ENCODE measurements at places on chromosomes 1 and 21.

GRCh38 chr1:65055747-65056146 lies 89.4 kb upstream of the JAK1 start:
- DNase-seq: peak; percentile 59

DNA sequence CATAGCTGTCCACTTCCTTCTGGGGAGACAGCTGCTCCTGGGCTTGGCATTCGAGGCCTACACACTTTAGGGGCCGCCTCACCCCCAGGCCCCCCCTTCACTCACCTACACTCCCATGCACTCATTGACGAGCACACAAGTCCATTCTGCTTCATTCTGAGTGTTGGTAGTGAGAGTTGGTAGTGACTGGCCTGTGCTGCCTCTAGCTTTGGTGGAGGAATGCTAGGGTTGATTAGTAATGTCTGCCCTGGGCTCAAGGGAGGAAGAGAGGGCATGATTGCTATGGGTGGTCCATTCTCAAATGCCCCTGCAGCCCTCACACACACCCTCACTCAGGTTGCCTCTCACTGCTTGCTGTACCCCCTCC lies 30.4 kb downstream of the TRIM11 start:
- no peak for DNase-seq

GRCh38 chr1:206445911-206446356 lies 24.3 kb upstream of the IKBKE start:
- DNase-seq: no peak

GRCh38 chr21:43950481-43950880 lies 61.6 kb upstream of the TRAPPC10 start:
- no peak for DNase-seq

DNA sequence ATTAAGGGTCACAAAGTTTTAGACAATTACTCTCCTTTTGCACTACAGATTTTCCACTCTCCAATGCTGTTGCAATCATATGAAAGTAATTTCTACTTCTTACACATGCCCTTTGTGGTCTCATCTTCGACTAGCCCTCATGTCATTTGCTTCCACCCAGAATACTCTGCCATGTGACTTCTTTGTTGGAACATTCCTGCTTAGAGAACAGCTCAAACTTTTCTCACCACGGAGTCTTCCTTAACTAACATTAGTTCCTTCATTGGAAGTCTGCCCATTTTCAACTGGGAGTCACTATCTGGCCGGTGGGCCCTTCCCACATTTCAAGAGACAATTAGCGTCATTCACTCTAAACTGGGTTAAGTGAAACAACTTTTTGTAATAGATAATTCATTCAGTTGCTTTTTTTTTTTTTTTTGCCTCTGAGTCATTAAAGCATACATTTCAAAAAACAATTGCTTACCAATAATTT lies 142.6 kb upstream of the PALMD start:
- DNase-seq: no peak

DNA sequence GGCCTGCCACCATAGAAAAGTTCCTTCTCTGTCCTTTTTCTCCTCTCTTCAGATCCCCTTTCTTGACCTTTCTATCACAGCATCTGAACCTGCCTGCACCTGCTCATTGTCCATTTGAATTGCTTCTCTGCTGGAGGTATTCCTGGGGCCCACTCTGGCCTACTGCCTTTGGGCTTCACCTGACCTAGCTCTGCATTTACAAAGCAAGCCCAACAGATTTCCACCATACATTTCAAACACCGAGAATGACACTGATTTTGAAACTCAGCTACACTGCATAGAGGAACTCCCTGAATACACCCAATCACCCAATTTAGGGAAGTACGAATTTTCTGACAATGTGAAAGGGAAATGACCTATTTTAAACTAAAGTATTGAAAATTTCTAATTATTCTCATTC lies 284.5 kb upstream of the USP25 start:
- no peak for DNase-seq

DNA sequence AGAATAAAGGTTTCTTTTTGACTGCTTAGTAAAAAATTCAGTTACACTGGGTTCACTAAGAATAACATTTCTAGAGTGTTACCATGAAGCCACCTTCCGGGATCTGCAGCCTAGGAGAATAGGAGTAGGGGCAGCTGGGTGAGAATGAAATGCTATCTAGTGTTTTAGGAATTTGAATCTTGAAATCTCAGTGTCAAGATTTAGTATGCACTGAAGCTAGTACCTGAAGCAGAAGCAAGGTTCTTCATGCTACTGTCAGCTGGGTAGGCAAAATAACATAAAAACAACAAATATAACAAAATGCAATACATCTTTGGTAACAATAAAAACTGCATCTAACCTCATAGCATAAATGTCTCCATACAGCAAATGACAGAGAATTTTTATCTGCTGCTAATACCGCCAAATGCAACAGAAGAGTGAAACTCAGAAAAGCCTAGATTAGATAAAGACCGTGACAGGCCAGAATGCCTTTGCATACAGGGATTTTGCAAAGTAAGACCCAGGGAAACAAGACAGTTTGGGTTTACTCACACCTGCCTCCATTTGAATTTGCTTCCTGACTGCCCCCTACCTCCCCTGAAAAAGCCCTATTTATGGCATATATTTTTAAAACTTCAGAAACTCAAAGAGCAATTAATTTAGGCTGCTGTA lies 58.2 kb downstream of the GADD45A start:
- no peak for DNase-seq

GRCh38 chr1:234530672-234531071 lies 51.7 kb upstream of the TARBP1 start:
- DNase-seq: no peak

DNA sequence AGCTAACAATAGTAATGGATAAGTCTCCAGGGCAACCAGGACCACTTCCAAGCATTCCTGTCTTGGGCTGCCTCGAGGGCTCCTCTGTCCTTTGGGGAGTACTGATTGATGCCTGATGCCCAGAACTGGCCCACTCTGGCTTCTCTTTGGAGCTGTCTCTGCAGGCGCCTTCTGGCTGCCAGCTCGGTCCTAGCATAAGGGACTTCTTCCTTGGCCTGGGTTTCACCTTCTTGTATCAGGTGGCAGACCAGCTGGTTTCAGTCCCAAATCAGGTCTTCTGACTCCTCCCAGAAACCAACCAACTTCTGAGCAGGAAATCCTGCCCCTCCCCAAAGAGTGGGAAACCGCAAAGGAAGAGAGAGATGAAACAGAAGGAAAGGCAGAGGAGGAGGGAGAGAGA lies 10.6 kb downstream of the G0S2 start:
- DNase-seq: no peak

GRCh38 chr21:38376693-38377092 lies 119.9 kb downstream of the KCNJ15 start:
- DNase-seq: no peak

DNA sequence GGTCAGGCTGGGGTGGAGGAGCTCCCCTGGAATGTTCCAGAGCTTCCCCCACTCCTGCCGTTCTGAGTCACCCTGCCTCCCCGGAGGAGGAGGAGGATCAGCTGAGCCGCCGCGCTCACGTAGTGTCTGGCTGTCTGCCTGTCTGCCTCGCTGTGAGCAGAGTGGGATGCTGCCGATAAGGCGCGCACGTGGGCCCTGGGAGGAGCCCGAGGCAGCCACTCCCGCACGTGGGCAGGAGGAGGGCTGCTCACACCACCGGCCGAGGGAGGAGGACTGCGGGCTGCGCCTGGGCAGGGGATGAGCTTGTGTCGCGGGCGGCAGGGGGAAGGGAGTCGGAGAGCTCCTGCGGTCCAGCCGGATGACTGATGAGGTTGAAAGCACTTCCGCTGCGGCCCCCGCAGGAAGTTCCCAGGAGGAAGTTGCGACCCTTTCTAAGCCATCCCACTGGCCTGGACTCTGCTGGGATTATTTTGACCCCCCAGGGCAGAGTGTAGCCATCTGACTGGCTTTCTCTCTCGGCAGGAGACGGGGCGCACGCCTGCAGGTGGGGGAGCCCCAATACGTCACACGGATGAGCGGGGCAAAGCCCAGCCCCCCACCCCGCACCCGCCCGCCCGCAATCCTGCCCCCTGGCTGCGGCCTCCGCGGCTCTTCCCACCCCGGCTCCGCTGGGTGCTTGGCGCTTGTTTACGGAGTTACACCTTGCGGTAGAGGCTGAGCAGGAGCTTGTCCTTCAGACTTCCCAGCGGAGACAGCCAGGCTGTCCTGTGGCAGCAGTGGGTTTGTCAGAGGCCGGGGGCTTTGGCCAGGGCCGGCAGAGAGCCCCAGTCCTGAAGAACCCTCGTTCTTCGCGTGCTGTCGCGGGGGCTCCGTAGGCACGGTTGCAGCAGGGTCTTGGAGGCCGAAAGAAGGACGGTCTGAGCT lies 9.8 kb downstream of the PDXK start:
- DNase-seq: peak; percentile 90

- no peak for DNase-seq
Measured at GRCh38 chr1:65003316-65003664, 36.9 kb upstream of the JAK1 start.

- DNase-seq: no peak
Measured at GRCh38 chr1:24972221-24972914, 42.3 kb upstream of the RUNX3 start.

DNA sequence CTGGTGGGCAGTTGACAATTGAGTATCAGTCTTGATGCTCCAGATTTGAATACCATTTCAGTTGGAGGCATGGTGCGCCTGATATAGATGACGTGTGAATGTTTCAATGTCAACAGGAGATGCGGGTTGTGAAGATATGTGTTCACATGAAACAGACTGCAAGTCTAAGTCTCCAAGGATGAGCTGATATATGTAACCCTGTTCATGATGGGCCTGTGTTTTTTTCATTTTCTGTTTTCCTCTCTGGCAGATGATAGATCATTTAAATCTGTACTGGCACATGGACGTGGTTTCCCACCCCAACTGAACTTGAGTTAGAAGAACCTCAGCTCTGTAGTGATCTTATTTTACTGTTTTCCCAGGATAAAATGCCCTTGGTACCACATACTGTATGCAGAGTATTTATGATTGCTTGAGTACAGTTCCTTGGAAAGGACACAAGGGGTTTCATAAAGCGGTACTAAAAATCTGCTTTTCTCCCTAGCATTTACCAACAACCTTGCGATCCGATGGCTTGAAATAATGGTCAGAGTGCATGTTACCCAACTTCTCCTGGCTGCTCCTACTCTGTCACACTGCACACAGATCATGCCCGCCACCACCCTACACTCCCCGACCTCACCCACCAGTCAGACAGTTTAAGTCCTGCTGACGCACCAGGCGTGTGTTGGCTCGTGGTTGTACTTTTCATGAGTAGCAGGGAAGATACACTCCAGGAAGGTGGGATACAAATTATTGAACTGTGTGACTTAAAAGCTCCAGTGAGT lies 131.1 kb downstream of the NFIA start:
- DNase-seq: no peak

GRCh38 chr1:26177182-26177684 lies at the start of gene CNKSR1:
TSS of gene CNKSR1 (plus strand) at chr1:26177491. CDS start at chr1:26177548, 57 bp downstream.
- peak; percentile 76 for DNase-seq

DNA sequence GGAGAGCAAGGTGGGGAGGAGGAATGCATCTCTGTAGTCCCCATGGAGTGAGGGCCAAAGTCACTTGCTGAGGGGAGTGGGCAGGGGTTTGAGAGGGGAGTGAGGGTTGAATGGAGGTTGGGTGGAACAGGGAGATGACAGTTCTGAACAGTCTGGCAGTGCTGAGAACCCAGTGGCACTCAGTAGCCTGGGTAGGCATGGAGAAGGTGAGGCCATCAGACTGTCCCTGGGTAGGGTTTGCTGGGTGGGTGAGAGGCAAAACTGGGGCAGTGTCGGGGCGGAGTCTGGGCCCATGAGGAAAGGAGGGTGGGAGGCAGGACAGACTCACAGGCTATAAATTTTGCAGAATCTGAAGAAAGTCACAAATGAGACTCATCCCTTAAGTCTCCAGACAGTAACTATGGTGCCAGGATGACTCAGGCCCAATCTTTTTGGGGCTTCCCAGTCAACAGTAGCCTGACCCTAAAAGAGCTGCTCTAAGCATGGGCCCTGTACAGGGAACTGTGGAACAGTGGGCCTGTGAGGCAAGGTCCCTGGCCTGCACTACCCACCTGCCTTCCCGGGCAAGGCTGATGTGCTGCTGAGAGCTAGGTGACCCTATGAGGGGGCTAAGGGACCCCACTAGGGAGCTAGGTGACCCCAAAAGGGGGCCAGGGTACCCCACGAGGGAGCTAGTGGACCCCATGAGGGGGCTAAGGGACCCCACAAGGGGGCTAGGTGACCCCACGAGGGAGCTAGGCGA lies 51.0 kb upstream of the DMRTB1 start:
- DNase-seq: no peak

- DNase-seq: no peak
Measured at GRCh38 chr1:31592132-31592531, 15.8 kb downstream of the TINAGL1 start.

DNA sequence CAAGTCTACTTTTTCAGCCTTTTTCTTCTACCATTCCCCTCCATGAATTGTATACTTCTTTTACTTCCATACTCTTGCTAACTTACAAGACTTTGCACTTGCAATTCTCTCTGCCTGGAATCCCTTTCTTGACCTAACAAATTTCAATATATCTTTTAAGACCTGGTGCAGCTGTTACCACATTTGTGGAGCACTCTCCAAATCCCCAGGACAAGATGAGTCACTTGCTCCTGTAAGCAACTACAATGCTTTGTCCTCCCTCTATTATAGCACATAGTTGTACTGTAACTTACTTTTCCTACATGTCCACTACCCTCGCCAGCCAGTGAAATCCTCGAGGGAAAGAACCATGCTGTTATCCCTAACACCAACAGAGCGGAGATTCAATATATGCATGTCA lies 43.1 kb downstream of the WARS2 start:
- DNase-seq: no peak

- peak; percentile 67 for DNase-seq
Measured at GRCh38 chr1:112826217-112826944, 111.2 kb upstream of the PPM1J start.

DNA sequence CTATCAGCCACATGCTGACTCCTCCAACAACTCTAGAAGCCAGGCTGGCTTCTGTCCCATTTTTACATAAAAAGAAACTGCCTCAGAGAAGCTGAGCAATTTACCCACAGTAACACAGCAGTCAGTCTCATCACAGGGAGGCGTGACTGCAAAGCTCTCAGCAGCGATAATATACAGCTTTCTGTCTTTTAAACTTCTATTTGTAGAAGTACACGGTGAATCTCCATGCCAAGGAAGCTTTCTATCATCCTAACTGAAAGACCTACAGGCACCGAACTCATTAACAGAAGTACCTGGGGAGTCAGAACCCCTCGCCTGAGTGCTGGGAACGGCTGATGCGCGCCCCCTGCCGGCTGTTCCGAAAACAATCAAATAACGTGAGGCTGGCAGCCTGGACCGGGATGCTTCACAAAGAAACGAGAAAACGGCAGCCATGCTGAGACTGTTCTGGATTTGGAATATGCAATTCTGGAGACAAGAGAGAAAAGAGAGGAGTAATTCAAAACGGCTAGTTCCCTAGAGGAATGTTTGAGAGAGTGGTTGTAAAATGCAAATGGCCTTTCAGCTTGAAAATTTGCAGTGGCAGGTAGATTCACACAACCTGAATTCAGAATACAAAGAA lies 43.5 kb upstream of the RAB4A start:
- DNase-seq: peak; percentile 93

DNA sequence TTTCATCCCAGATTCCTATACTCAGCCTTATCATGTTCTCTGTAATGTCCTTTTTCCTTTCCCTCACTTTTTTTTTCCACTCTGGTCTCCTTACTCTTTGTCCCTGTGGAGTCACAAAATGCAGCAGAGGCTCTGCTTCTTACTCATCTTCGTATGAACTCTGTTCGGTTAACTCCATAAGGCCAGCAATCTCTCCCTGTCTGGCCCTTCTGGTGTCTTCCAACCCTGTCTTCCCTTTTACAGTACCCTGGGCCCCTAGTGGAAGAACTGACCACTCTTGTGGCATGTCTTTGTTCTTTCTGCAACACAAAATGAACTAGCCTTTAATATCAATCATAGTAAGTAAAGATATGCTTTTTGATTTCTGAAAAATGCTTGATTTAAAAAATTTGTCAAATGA lies 7.1 kb downstream of the CD101 start:
- DNase-seq: no peak

Data from trophoblast cell (in vitro differentiated cells and primary cell).